T1000 (cell line): ENCODE measurements at places on chromosomes 11 and 22.

- peak; percentile 78 for DNase-seq
Observed at GRCh38 chr11:6473451-6474412, at the start of gene TRIM3. TRIM3 (minus strand) TSS chr11:6473941; CDS start chr11:6465695, 8,246 bp downstream.

DNA sequence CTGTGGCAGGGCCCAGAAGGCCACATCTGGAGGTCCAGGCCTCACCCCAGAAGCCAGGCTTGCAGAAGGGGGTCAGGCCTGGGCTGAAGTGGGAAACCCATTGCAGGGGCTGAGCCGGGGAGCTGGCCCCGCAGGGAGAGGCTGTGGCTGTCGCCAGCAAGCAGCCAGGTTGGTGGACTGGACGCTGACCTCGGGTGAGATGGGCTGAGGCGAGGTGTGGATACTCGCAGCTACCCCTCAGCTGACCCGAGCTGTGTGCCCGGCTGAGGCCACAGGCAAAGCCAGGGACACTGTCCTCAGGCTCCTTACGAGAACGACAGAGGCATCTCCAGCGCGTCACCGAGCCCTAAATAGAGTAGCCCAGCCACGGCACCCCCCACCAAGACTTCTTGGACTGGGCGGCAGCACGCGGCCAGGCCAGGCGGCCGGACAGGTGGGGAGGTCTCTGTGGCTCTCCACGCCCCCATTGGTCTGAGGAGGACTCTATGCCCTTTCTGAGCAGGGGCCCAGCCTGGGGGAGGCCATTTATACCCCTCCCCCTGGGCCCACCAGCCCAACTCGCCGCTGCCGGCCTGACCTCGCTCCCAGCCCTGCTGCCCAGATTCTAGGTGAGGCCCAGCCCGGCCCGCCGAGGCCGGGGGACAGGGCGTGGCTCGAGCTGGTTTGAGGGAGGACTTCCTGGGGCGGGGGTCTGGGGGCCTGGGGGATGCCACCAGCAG lies at the start of gene TNNI2:
Gene TNNI2 (plus strand): TSS at position 556 of the 719 bp plus-strand sequence. CDS start 716 bp downstream, outside the sequence.
- no peak for DNase-seq

DNA sequence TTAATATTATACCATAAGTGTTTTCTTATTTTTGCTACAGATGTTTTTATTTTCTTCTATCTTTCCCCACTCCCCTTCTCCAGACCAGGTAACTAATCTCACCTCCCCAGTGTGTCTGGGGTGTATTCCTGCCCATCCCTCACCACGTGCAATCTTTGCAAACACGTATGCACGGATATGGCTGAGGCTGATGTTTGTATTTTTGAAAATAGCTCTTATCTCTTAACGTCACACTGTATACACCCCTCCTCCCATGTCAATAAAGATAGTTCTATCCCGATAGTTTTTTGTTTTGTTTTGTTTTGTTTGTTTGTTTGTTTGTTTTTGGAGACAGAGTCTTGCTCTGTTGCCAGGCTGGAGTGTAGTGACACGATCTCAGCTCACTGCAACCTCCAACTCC lies 127.5 kb downstream of the FBXO7 start:
- DNase-seq: no peak

- peak; percentile 14 for DNase-seq
Observed at GRCh38 chr22:25025491-25026400, 73.2 kb downstream of the KIAA1671 start.
